ENCODE measurements at places on chromosomes 13 and 19.
A peak's percentile ranks its signal among the peaks of the same experiment; 100 is the strongest.

DNA sequence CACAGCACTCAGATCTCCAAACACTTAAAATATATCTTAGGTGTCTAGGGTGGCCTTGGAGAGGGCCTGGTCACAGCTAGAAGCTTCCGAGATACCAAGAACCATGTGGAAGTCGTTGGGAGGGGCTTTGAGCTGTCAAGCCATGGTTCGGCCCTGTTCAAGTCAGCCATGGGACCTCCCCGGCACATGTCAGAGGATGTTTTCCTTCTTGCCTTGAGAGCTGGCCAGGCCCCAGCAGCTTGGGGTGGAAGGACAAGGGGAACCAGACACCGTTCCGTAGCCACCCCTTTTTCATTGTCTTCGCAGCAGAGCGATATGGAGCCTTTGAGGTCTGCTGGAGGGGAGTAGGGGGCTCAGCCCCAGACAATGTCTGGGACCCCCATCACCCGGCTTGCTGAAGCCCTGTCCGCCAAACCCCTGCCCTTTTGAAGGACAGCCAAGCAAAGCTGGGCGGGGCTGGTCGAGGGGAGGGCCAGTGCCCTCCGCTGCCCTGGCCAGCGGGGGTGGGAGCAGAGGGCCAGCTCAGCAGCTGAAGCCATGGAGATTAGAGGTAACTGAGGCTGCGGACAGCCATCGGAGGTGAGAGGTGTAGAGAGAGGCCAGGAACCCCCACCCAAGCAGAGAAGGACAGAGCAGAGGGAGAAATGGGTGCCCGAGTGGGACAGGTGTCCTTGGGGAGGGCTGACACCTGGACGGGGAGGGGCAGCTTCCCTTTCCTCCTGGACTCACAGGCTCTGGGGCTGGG, 435 bp downstream of the KLK11 start:
- DNase-seq: no peak

GRCh38 chr13:49421391-49421790, 22.5 kb downstream of the CAB39L start:
- no peak for DNase-seq

- DNase-seq: no peak
Measured at GRCh38 chr19:45349430-45349941, 8.9 kb downstream of the KLC3 start.

GRCh38 chr13:67619351-67619994, 389.3 kb upstream of the PCDH9 start:
- DNase-seq: no peak

- DNase-seq: no peak
Measured at GRCh38 chr13:26476782-26477142, 80.7 kb upstream of the WASF3 start.

GRCh38 chr13:23042181-23042580, 138.6 kb upstream of the SGCG start:
- no peak for DNase-seq

- no peak for DNase-seq
Measured at GRCh38 chr13:47646298-47646697, 354.8 kb downstream of the SUCLA2 start.

GRCh38 chr19:3682741-3683404, 17.4 kb downstream of the PIP5K1C start:
- DNase-seq: no peak

DNA sequence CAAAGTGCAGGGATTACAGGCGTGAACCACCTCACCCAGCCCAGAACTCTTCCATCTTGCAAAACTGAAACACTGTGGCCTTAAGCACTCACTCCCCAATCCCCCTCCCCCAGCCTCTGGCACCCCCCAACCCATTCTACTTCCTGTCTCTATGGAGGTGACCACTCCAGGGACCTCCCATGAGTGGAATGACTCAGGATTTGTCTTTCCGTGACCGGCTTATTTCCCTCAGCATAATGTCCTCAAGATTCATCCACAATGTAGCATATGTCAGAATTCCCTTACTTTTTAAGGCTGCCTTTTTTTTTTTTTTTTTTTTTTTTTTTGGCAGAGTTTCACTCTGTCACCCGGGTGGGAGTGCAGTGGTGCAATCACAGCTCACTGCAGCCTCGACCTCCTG, 3.6 kb upstream of the F2RL3 start:
- DNase-seq: no peak

- no peak for DNase-seq
Measured at GRCh38 chr19:52197964-52198363, 8.1 kb downstream of the PPP2R1A start.

- no peak for DNase-seq
Measured at GRCh38 chr13:105928048-105928447, 607.4 kb downstream of the EFNB2 start.

- DNase-seq: no peak
Measured at GRCh38 chr13:75165543-75166230, 316.3 kb downstream of the TBC1D4 start.

- DNase-seq: no peak
Measured at GRCh38 chr13:36681894-36682624, 8.2 kb downstream of the SERTM1 start.

DNA sequence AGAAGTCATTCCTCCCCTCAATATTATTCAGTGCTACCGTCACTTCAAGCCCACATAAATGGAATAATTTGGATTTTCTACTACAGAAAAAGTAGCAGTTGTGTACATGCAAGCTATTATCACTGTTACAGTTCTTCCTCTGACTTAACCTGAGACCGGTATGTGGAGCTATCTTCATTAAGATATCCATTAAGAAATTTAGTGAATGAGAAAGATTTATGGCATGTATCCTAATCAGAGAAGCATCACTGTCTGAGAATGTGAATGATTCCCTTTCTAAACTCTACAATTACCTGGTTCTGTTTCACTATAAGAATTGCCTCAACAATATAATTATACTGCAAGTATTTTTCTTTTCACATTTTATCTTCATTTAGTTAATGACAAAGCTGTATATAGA, 278.7 kb downstream of the KLF5 start:
- DNase-seq: no peak

- DNase-seq: no peak
Measured at GRCh38 chr13:73859841-73860240, 274.4 kb downstream of the KLF12 start.

GRCh38 chr19:1235625-1236538, 1.9 kb downstream of the CBARP start:
- no peak for DNase-seq

DNA sequence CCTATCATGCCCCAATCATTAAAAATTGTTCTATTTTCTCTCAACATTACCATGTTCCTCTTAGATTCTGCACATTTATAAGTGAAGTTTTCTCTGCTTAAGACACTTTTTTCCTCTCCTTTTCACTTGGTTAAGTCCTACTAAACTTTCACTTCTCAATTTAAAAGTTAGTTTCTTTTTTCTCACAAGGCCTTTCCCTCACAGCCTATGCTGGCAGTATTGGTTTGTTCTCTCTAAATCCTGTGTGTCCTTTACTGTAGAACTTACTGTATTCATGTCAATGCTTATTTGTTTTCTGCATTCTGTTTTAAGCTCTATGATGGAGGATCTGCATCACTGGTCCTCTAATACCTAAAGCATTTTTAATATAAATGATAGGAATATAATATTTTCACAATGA, 2816.6 kb downstream of the PCDH9 start:
- peak; percentile 7 for DNase-seq

DNA sequence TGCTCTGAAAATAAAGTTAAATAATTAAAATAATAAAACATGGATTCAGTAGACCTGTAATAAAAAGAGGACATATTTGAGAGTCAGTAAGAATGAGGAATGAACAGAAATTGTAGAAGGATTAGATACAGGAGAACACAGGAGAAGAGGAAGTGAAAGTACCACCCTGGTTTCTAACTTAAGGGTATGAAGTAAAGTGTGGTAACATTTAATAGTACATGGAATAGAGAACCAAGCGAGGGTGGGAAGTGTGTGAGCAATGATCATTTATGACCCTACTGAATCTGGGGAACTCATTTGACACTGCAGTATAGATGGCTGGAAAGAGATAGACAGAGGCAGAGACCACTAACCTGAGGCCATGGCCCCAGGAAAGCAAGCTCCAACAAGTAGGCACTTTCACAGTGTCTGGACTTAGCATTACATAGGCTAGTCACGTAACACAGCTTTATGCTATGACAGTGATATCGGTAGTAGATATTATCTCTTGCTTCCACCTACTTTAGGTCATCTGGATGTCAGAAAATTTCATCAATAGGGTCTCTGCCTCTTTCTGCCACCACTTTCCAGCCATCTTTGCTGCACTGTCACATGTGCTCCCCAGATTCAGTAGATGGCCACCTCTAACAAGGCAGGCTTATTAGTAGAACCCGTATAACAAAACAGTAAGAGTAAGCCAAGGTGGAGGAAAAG, 633.9 kb upstream of the MIR17HG start:
- peak; percentile 91 for DNase-seq

- no peak for DNase-seq
Measured at GRCh38 chr19:30755581-30755980, 383.4 kb downstream of the ZNF536 start.

- DNase-seq: no peak
Measured at GRCh38 chr19:36573895-36574720, 1.0 kb upstream of the ZNF529 start.

GRCh38 chr13:20714161-20714560, 10.7 kb downstream of the IL17D start:
- DNase-seq: no peak

DNA sequence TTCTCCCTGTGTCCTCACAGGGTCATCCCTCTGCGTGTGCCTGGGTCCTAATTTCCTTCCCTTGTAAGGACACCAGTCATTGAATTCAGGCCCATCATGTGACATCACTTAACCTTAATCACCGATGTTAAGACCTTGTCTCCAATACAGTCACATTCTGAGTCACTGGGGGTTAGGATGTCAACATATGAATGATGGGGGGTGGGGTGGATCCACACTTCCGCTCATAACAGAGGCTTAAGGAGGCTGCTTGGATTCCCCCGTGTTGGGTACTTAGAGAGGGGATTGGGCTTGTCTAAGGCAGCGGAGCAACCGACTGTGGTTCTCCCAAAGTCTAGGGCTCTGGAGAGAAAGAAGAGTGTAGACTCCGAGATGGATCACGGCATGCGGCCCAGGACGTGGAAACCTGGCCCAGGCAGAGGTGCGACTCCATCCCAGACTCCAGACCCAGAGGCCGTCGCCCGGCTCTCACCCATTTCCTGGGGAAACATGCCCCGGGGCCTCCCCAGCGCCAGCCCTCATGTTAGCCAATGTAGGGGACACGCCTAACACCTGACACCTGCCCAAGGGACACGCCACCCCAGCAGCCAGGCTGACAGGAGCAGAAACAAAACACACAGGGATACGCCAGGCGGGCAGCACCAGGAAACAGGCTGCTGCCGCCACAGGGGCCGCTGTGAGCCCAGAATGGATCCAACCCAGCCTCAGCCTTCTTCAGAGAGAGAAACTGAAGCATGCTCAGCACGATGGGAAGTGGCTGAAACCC, 17.1 kb upstream of the IGLON5 start:
- DNase-seq: peak; percentile 82

DNA sequence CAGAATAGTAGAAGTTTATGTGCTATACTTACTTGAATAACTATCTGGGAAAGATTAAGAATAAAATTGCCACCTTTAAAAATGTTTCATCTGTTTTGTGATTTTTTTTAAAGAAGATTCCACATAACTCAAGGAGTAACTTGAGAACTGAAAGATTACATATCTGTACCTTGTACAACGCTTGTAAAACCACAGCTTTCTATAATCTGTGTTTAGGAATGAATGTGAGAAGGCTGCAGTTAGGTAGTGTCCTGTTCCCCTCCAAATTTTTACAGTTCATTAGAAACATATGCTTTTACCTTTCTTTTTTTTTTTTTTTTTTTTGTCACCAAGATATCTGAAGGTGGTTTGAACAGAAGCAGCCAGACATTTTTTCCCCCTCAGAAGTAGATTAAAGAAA, 312.8 kb upstream of the GPC6 start:
- DNase-seq: no peak

- peak; percentile 72 for DNase-seq
Measured at GRCh38 chr13:95292622-95293021, 8.6 kb downstream of the ABCC4 start.

DNA sequence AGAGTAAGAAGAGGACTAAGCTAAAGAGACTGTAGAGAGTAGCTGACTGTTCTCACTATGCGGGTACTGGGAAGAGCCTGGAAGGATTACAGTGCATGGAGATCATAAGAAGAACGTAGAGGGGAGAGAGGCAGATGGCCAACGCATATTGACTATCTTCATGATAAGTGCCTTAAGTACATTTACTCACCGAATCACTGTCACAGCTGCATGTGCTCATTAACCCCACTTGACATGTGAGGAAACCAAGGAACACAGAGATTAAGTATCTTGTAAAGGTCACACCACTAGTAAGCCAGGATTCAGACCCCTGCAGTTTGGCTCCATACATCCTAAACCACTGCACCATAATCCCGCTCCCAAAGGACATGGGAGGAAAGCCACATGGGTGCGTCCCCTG, 34.1 kb downstream of the SMAD9 start:
- no peak for DNase-seq

DNA sequence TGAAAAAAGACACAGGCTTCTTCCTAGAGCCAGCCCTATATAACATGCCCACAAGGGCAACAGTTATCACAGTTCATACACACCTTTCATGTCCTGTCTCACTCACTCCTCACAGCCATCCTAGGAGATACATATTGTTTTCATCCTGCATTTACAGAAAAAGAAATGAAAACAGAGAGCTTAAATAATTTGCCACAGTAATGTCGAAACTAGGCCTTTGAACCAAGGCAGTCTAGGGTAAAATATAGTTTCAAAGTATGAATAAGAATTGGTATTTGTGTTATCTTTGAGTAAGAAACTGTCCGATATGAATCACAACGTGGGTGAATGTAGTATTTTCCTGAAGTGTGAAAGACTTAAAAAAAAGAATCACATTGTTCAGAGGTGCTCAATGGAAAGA, 26.8 kb downstream of the CLDN10 start:
- DNase-seq: no peak

- no peak for DNase-seq
Measured at GRCh38 chr13:94825507-94825906, 113.2 kb upstream of the SOX21 start.

GRCh38 chr13:111020021-111020420, 95.1 kb upstream of the ARHGEF7 start:
- DNase-seq: no peak
